ENCODE measurements at places on chromosomes 1 and 21.

DNA sequence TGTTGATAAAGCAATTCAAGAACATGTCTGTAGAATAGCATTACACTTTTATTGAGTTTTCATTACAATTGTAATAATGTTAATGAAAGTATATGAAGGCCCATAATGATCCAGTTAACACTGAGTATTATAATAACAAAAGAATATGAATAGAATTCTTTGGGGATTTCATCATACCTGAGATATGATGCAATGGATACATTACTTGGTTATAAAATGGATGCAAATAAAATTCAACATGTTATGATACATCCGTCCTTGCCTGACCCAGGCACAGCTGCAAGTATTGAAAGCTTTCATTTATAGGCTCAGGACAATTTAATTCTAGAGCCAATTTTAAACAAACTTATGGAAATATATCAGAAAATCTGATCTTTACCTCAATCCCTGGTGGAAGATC lies 8.2 kb upstream of the KCNA3 start:
- DNase-seq: no peak

DNA sequence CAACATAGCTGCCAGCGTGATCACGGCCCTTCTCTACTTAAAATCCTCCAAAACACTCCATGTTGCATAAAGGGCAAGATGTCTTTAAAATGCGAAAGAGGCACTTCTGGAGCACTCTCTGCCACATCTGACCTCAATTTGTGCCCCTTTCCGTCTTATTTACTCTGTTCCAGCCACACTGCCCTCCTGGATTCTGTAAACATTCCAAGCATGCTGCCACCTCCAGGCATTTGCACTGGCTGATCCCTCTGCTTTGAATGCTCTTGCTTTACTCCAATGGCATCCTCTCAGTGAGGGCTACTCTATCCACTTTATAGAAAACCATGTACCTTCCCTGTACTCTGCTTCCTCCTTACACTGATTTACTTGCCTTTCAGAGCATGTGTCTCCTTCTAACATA lies 5.3 kb upstream of the RGS7 start:
- DNase-seq: no peak

GRCh38 chr1:182280504-182280900 lies 111.1 kb downstream of the GLUL start:
- DNase-seq: no peak

GRCh38 chr1:199669916-199670315 lies 357.6 kb upstream of the NR5A2 start:
- no peak for DNase-seq

DNA sequence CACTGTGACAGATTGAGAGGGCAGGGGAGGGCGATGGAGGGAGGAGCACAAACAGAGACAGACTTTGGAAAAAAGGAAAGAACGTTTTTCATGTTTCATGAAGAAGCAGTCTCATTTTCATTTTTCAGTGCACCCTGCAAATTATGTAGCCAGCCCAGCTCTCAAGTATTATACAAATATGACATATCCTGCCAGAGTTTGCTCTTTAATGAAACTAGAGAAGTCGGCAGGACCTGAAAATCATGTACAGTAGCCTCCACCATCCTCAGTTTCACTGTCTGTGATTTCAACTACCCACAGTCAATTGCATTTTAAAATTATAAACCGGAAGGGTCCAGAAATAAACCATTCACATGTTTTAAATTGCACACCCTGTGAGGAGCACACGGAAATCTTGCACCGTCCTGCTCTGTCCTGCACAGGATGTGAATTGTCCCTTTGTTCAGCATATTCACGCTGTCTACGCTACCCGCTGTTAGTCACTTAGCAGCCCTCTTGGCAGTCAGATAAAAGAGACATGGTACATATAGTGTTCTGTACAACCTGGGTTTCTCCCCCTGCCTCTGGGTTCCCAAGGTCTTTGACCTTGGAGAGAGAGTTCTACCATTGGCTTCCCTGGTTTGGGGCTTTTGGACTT lies 13.6 kb upstream of the ADARB1 start:
- no peak for DNase-seq

- no peak for DNase-seq
These were observed 493 bp upstream of the MAP3K21 start for GRCh38 chr1:233326811-233327650.

- DNase-seq: no peak
These were observed 337.9 kb downstream of the TBX15 start for GRCh38 chr1:118650107-118650807.

- no peak for DNase-seq
These were observed 10.7 kb upstream of the TARBP1 start for GRCh38 chr1:234489698-234490077.

DNA sequence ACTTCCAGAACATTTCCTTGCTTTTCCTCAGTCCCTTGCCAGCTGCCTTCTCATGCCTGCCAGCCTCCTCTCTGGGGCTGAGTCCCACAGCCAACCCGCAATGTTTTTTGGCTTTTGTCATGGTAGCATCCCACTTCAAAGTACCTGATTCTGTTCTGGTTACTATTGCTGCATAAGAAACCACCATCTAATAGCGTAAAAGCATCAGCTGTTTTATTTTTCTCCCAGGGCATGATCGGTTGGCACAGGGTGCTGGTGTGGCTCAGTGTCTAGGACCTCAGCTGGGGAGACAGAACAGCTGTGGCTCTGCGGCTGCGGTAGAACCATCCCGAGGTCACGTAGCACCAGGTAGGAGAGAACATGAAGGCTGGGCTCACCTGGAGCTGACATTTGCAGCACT lies 8.9 kb upstream of the PRMT2 start:
- DNase-seq: no peak

DNA sequence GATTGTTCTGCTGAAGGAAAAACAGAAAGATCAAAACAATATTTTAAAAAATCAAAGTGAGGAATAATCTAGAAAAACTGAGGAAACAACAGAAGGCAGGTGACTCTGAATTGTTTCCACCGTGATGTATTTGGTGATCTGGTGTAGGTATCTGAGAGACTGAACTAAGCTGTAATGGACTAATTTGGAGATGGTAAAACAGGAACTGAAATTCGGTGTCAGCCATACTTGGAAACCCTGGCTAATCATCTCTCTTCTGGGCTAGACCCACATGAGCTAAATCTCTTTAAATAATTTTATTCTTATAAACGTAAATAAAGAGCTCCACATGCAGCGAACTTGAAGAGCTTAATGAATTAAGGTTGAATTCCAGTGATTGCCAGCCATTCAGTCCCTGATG lies 1226.1 kb downstream of the NCAM2 start:
- DNase-seq: no peak

- no peak for DNase-seq
These were observed 10.5 kb upstream of the C1orf21 start for GRCh38 chr1:184376369-184376768.

GRCh38 chr1:12757836-12758235 lies 11.8 kb downstream of the CFAP107 start:
- DNase-seq: no peak

DNA sequence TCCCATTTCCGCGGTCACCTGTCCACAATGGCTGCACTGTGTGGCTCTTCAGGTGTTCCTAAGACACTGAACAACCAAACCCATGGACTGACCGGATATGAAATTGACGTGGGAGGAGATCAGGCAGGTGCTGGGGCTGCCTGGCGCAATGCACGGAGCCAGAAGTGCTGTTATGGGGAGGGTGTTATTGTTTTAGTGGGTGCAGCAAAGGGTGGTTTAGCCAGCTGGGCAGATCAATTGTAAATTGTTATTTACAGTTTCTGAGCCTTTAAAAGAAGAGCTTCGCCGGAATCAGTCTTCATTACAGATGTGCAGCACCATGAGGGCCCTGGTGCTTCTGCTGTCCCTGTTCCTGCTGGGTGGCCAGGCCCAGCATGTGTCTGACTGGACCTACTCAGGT lies at the start of gene CA6:
Gene CA6, plus strand, starts transcription at position 301 of the 400 bp plus-strand sequence. Its CDS starts 19 bp downstream, at position 320.
- no peak for DNase-seq

DNA sequence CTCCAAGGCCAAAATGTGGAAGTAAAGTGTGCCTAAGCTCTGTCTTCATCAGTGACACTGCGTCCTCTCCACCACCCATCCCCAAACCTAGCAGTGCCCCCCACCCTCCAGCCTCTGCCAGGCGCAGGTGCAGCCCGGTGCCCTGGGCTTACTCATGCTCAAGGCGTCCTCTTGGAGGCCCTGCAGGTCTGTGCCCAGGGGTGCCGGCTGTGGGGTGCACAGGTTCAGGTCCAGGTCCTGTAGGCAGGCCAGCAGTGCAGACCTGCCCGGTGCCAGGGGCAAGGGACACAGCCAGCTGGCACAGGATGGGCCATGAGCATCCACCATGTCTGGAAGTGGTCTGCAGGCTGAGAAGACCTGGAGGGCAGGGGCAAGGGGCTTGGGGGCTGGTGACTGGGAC lies 5.1 kb downstream of the ZNF683 start:
- DNase-seq: no peak

DNA sequence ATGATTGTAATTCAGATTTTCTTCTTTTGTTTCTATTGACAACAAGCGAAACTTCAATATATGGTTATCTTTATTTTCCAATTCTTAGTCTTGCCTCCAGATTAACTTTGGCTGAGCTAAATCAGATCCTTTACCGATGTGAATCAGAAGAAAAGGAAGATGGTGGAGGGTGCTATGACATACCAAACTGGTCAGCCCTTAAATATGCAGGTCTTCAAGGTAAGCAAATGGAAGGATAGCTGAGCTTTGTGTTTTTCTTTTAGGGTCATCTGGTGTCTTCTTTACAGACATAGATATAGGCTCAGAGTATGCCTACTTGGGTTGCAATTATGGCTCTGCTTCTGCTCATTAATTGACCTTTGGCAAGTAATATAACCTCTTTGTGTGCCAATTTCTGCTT lies 37.7 kb downstream of the AGL start:
- no peak for DNase-seq

GRCh38 chr1:212010004-212010403 lies 25.4 kb downstream of the INTS7 start:
- DNase-seq: no peak

DNA sequence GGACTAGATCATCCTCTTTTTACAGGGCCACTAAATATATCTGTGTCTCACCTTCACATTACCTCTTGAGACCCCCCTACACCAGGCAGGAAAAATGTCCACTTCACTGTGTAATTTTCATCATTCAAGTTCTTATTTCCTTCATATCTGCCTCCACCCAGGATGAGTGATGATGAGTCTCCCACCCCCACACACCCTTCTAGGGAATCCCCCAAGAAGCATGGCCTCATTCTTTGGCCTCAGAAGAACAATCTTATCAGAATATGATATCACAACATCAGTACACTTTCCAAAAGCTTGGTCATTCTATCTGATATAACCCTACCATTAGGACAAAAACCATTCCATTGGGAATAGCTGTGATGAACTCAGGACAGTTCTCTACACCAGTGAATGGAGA lies 170.3 kb upstream of the DUSP10 start:
- no peak for DNase-seq

DNA sequence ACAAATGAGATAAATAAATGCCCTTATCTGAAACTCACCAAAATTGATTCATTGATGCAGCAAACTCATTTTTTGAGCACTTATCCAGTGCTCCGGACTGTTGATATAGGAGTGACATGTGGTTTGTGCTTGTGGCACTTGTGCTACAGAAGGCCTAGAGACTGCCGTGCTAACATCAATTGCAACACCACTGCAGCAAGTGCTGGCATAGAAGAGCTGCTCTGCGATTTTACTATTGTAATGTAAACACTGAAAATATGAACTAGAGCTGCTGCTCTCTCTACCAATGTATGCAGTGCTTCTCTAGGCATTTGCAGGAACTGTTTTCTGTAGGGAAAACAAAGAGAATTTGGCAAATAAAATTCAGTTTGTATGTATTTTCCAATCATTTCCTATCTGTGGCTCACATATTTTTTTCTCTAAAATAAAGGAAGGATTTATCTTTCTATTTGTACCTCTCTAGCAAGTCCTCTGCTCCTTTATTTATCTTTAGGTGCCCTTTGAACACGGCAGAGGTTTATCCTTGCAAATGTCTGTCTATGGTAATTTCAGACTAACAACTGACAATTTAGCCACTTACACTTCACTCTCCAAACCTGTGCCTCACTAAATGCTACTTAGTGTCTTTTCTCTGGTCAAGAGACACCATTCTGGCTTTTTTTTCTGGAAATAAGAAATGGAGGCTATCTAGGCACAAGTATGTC lies 409.5 kb upstream of the ADGRL2 start:
- DNase-seq: no peak

- no peak for DNase-seq
These were observed 4.6 kb downstream of the ZFP69B start for GRCh38 chr1:40454873-40455272.

DNA sequence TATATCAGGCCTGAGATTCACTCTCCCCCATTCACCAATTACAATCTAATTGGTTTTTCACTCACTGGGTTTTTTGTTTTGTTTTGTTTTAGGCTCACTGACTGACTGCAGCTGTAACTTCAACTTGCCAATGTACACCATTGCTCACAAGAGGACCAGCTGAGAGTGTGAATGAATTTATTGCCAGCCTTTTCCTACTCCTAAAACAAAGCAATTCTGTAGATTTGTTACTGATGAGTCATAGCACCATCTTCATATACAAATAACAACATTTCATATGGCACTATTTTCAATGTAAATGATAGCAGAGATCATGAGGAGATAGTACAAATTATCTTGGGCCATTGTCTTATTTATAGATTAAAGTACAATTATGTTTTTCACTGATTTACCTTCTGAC lies 76.0 kb upstream of the DPYD start:
- DNase-seq: no peak

DNA sequence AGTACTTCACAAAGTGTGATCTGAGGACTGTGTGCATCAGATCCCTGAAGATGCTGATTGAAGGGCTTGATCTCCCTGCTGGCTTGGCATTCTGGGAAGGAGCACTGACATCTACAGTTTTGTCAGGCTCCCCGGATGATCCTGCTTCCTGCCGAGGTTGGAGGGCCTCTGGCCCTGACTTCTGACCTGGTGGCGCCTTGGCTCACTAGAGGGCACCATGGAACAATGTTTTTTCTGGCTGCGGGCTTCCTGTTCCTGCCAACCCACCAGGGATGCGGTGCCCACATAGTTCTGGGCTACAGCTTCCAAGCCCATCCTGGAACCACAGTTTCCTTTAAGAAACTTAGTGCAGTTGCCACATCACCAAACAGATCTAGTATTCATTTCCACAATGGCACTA lies 38.8 kb upstream of the RASAL2 start:
- no peak for DNase-seq

DNA sequence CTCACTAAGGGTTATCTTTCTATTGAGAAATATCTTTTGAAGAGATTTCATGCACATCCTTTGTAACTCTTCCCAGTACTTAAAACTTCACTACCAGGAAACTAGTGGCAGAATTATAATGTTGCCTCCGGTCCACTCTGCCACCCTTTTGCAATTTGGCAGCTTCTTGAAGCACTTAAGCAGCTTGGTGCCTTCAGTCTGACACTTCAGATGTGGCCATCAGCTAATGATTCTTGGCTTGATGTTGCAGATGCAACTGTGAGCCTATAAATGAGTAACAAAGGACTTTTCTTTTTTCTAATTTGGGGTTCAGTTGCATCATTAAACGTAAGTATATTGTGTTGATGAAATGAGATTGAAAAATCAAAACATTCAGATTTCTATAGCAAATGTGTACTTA lies 187.5 kb upstream of the C21orf91 start:
- no peak for DNase-seq

GRCh38 chr1:170326186-170326585 lies 180.4 kb downstream of the NTMT2 start:
- DNase-seq: no peak

GRCh38 chr21:28426545-28426944 lies 566.1 kb downstream of the LTN1 start:
- DNase-seq: no peak

GRCh38 chr1:212819726-212820125 lies 27.7 kb downstream of the SPATA45 start:
- no peak for DNase-seq

- DNase-seq: no peak
These were observed 44.5 kb downstream of the PKP1 start for GRCh38 chr1:201327687-201328240.

All from AG04449 (cell line).